ENCODE measurements at places on chromosomes 5 and 9. TPM values are rescaled to one million over a fixed set of nuclear protein-coding genes. Genes with fewer than 3 reads are reported as not detected.

The SVEP1 gene
- 110 TPM for total RNA-seq

The LHX2 gene
- total RNA-seq = under 0.01 TPM

The ZNF622 gene
- total RNA-seq = 32.0 TPM

The OGN gene
- total RNA-seq = 0.49 TPM

The VCAN gene
- 976 TPM for total RNA-seq

The GLIPR2 gene
- 47.8 TPM for total RNA-seq

The CER1 gene
- not detected for total RNA-seq

The IL9 gene
- total RNA-seq = not detected

The ISL1 gene
- not detected for total RNA-seq

The FGF18 gene
- 0.49 TPM for total RNA-seq

The NDUFS6 gene
- total RNA-seq = 57.0 TPM

The SLC9A3 gene
- 2.4 TPM for total RNA-seq

The NR4A3 gene
- total RNA-seq = under 0.01 TPM

The ERAP2 gene
- 10.7 TPM for total RNA-seq

The PCDHGB2 gene
- 3.2 TPM for total RNA-seq

The ECSCR gene
- total RNA-seq = 28.2 TPM

The CAST gene
- 120 TPM for total RNA-seq

The MTX3 gene
- 5.4 TPM for total RNA-seq

The PCDHGB6 gene
- total RNA-seq = 2.1 TPM

The KCNV2 gene
- not detected for total RNA-seq

The FAM78A gene
- 0.90 TPM for total RNA-seq

The GALNT12 gene
- total RNA-seq = 0.54 TPM

The ARHGEF37 gene
- total RNA-seq = 6.3 TPM

The PSD2 gene
- total RNA-seq = not detected

The CNTNAP3B gene
- 4.5 TPM for total RNA-seq

The PCDHGA8 gene
- total RNA-seq = 1.8 TPM

The TTC16 gene
- not detected for total RNA-seq

The TUSC1 gene
- total RNA-seq = 7.4 TPM

The ZFP2 gene
- under 0.01 TPM for total RNA-seq

The PCDHA5 gene
- total RNA-seq = not detected

The SEMA5A gene
- total RNA-seq = 95.6 TPM

The CCL21 gene
- total RNA-seq = 1.4 TPM

The NRARP gene
- total RNA-seq = 0.18 TPM

The C5orf58 gene
- total RNA-seq = not detected

The GFI1B gene
- total RNA-seq = not detected

The TYRP1 gene
- total RNA-seq = not detected

The GLDC gene
- total RNA-seq = 3.4 TPM

The ESM1 gene
- total RNA-seq = 16.4 TPM

The PCDHA1 gene
- total RNA-seq = not detected

The CD14 gene
- total RNA-seq = 14.7 TPM

The FABP6 gene
- not detected for total RNA-seq

The IFNA5 gene
- total RNA-seq = not detected

The ASTN2 gene
- total RNA-seq = 2.5 TPM

The LCP2 gene
- total RNA-seq = not detected

The PITX1 gene
- total RNA-seq = not detected

The SPATA9 gene
- not detected for total RNA-seq

The SV2C gene
- not detected for total RNA-seq

The SOHLH1 gene
- not detected for total RNA-seq

The PCDHGB5 gene
- total RNA-seq = 21.7 TPM

The C9orf50 gene
- not detected for total RNA-seq

The CREB3 gene
- 72.6 TPM for total RNA-seq

The TMEM171 gene
- total RNA-seq = 12.5 TPM

The PRSS3 gene
- 8.1 TPM for total RNA-seq

The PTGS1 gene
- total RNA-seq = 340 TPM

The CCDC192 gene
- not detected for total RNA-seq

The MAP3K1 gene
- 11.2 TPM for total RNA-seq

The PCDHA6 gene
- not detected for total RNA-seq

The NUTM2F gene
- not detected for total RNA-seq

The GDF9 gene
- total RNA-seq = not detected
